ENCODE measurements at places on chromosomes 4 and X. TPM values are rescaled to one million over a fixed set of nuclear protein-coding genes. Genes with fewer than 3 reads are reported as not detected.

GPRIN3 gene
- total RNA-seq = 1.2 TPM

UGT2B15 gene
- 0.26 TPM for total RNA-seq

SHISA3 gene
- 0.54 TPM for total RNA-seq

FABP2 gene
- total RNA-seq = not detected

ZNF157 gene
- total RNA-seq = not detected

TSPAN6 gene
- 3.3 TPM for total RNA-seq

TGIF2LX gene
- not detected for total RNA-seq

SORBS2 gene
- total RNA-seq = 5.9 TPM

LPAR4 gene
- not detected for total RNA-seq

SSX3 gene
- not detected for total RNA-seq

RHOXF2 gene
- total RNA-seq = not detected

TLR10 gene
- total RNA-seq = 0.11 TPM

NEXMIF gene
- 0.08 TPM for total RNA-seq

GUCY1A1 gene
- total RNA-seq = 16.4 TPM

LDOC1 gene
- total RNA-seq = 5.3 TPM

NEUROG2 gene
- not detected for total RNA-seq

GPR82 gene
- total RNA-seq = 0.15 TPM

PNMA6F gene
- not detected for total RNA-seq

XAGE1A gene
- not detected for total RNA-seq

EXOC1L gene
- total RNA-seq = not detected

ALB gene
- 5.9 TPM for total RNA-seq

STARD8 gene
- 8.2 TPM for total RNA-seq

GAGE13 gene
- total RNA-seq = not detected

FGG gene
- not detected for total RNA-seq

SULT1B1 gene
- total RNA-seq = 0.24 TPM

UBA1 gene
- 145 TPM for total RNA-seq

PHOX2B gene
- total RNA-seq = not detected

GSX2 gene
- not detected for total RNA-seq

ENAM gene
- total RNA-seq = 1.7 TPM

TMSB15A gene
- total RNA-seq = not detected
